Stimulated activated CD8-positive, alpha-beta memory T cell treated with anti-CD3 and anti-CD28 coated beads, Interleukin-15, amount 100 ng/mL, for 24 hours (primary cell): ENCODE measurements at places on chromosomes 3 and 15.

GRCh38 chr3:184236033-184236410, 6.6 kb downstream of the VWA5B2 start:
- no peak for DNase-seq

GRCh38 chr3:174440253-174440701, 418.9 kb upstream of the NAALADL2 start:
- DNase-seq: no peak

DNA sequence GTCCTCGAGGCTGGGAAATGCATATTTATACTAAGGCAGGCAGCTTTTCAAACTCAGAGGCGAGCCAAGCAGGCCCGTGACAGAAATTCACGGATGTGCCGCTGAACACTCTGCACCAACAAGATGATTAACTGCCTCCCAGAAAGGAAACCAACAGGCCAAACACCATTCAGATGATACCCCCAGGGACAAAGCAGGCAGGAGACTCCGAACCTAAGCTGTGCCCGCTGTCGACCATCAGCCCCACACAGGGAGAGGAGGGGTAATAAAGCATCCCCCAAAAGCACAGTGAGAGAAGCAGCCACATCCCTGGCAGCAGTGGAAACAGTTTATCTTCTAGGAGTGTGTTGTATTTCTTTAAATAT, 31.8 kb downstream of the ADAMTS17 start:
- DNase-seq: no peak

DNA sequence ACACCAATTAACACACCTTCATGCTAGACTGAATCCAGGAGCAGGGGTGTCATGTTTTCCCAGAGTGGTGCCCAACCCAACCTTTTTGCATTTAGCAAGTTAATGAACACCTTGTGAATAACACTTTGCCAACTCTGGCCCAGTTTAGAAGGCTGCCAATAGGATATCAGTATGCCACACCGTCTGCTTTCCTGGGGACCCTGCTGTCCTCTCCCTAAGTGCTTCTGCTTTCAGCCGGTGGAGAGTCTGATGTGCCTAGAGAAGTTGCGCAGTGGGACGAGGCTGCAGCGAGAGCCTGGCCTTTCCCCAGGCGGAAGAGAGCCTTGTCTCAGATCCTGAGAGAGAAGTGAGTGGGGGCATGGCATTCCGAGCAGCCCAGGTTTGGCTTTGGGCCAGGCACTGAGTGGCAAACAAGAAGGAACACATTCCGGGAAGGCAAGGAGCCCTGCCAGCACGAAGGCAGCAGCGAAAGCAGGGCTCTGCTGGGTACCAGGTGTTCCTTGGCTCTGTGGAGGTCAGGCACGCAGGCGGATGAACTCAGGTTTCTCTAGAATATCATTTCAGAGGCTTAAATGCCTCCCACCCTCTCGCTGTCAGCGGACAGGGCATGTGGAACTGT, 36.9 kb downstream of the SENP8 start:
- DNase-seq: no peak

DNA sequence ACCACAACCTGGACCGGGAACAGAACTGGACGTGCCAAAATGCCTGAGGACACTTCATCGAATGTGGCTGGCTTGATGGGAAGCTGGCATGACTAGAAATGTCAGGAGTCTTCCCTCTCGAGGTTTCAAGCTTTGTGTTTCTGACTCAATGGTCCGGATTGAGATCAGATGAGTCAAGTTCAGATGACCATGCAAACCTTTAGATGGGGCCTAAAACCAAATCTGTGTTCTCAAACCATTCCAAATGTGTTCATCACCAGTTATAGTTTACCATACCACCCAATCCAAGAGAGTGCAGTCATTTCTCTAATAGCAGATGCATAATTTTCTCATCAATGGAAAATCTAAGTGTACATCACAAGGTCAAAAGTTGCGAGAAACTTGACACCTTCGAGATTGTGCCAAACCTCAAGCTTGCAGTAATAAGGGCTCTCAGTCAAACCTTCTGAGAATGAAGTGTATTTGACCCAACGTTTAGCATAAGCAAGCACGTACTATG, 369.1 kb downstream of the RORA start:
- no peak for DNase-seq

GRCh38 chr3:62823461-62824050, 51.7 kb downstream of the CADPS start:
- no peak for DNase-seq

DNA sequence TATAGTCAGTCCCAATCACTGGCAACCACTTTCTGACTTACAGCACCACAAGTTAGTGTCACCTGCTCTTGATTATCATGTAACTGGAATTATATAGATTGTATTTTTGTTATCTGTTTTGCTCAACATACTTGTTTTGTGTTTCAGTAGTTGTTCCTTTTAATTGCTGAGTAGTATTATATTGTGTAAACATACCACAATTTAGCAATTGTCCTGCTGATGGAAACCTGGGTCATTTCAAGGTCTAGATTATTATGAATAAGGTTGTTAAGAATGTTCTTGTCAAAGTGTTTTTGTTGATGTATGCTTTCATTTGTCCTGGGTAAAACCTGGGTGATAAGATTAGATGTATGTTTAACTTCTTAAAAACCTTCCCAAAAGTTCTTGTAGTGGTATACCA, 82.1 kb upstream of the MELTF start:
- no peak for DNase-seq

- DNase-seq: no peak
Measured at GRCh38 chr3:50356553-50356952, 2.8 kb downstream of the TMEM115 start.

GRCh38 chr3:158794936-158795518, 6.8 kb upstream of the MFSD1 start:
- DNase-seq: no peak

DNA sequence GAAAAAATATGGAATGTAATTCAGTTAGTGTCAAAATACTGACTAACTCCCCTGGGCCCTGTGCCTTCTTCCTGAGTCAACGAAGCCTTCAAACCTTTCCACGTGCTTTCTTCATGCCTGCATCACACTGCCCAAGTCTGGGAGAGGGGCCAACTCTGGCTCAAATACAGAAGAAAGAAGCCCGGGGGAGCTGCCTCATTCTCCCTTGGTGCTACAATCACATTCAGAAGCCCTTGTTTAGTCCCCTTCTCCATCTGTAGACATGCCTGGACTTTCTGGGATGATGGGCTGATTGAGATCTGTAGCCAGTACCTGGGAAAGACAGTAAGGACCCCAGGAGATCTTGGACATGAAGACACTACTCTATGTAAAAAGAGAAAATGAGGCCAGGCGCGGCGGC, 77.8 kb upstream of the GSK3B start:
- no peak for DNase-seq

GRCh38 chr3:71067977-71068654, 515.4 kb downstream of the FOXP1 start:
- no peak for DNase-seq

GRCh38 chr3:39804951-39805350, 4.5 kb upstream of the MYRIP start:
- no peak for DNase-seq

GRCh38 chr3:59559721-59560435, 510.1 kb upstream of the CFAP20DC start:
- DNase-seq: no peak

DNA sequence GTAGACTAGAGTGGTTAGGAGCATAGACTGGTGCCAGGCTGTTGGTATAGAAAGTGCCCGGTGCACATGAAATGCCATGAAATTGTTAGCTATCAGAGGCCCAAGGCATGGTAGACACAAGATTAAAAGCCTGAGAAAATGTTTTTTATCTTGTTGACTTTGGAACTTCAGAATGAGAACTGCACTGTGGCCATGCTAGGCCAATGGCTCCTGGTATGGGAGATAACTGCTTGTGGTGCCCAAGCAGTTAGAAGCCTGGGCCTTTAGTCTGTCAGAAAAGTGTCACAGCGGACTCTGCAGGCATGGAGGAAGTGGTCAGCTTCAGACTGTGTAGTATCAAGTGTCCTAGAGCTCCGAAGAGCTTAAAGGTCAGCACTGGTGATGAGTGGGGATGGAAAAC, 11.9 kb downstream of the FYCO1 start:
- DNase-seq: no peak

GRCh38 chr15:38252481-38253350, at the start of gene SPRED1:
TSS of gene SPRED1 (plus strand) at chr15:38252836. CDS start at chr15:38253186, 350 bp downstream.
- DNase-seq: peak; percentile 3

DNA sequence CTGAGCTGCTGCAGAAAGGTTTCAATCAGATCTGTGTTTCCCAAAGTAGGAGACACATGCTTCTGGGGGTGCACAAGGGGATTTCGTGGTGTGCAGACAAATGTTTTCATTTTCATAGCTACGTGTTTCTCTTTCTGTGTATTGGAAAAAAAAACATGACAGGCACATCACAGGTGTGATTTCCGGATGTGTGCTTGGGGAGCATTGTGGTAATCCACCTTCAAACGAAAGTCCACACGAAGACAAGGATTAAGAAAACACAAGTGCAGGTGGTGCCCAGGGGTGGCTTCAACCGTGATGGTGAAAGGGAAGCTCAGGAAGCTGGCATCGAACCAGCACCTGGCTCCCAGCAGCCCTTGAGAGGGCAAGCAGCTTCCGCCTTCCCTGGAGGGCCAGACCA, 164.6 kb upstream of the LINGO1 start:
- DNase-seq: no peak

DNA sequence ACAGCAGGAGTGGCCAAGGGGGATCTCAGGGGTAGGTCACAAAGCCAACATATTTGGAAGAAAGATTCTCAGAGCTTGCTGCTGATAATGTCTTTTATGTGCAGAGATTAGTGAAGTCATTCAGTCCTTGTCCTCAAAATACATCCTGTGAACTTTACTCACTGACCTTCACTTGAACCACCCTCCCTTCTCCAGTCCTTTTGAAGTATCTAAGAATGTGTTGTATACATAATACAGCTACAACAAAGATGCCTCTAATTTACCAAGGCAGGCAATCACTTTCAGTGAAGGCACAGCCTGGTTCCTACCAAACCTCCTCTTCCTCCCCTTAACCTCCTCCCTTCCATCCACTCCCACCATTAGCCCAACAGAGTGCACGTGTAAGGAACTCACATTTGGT, 38.3 kb downstream of the ETV5 start:
- DNase-seq: no peak

GRCh38 chr15:81895723-81896122, 150.1 kb downstream of the MEX3B start:
- no peak for DNase-seq

DNA sequence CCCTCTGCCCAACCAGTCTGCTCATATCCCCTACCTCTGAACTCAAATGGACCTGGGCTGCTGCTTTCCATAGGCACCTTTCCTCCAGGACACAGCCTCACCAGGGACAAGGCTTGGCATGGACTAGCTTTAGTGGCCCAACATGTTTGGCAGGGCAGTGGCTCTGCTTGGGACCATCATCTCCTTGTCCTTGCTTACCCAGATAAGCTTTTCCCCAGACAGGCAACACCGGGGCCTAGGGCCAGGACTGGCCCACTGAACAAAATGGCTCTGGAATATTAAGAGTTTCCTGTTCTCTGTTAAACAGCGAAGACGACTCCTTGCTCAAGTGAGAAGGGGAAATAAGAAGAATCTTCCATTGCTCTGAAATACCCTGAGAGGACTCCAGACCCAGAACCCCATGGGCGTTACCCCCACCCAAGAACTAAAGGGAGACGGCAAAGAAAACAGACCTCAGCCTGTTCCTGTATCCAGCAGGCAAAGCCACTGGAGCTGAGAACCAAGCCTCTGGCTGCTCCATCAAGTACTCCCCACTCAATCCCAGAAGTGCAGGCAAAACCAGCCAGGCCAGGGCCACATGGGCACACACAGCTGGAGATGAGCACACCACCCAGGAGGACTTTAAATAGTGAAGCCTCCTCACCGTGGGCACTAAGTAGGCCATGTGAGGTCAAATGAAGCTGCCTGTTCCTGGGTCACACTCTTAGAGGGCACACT, 45.5 kb downstream of the CTNNB1 start:
- DNase-seq: no peak

- no peak for DNase-seq
Measured at GRCh38 chr15:60720086-60720485, 241.1 kb upstream of the ICE2 start.

DNA sequence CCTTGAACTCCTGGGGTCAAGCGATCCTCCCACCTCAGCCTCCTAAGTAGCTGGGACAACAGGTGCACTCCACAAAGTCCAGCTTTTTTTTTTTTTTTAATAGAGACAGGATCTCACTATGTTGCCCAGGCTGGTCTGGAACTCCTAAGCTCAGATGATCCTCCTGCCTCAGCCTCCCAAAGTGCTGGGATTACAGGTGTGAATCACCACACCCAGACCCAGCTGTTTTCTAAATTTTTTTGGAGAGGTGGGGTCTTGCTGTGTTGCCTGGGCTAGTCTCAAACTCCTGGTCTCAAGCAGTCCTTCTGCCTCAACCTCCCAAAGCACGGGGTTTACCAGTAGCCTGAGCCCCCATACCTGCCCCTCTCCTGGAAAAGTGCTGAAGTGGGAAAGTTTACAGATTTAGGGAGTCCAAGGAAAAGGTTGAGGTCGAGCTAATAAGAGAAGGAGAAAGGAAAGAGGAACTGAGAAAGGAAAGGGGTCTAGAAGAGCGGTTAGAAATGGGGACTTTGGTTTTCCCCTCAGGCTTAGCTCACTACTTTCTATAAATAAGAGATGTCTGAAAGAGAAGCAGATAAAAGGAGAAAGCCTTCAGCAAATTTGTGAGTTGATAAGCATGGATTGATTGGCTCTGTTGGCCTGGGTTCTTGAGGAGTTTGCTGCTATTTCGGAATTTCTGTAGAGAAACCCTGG, 23.6 kb downstream of the UBE2E1 start:
- no peak for DNase-seq

DNA sequence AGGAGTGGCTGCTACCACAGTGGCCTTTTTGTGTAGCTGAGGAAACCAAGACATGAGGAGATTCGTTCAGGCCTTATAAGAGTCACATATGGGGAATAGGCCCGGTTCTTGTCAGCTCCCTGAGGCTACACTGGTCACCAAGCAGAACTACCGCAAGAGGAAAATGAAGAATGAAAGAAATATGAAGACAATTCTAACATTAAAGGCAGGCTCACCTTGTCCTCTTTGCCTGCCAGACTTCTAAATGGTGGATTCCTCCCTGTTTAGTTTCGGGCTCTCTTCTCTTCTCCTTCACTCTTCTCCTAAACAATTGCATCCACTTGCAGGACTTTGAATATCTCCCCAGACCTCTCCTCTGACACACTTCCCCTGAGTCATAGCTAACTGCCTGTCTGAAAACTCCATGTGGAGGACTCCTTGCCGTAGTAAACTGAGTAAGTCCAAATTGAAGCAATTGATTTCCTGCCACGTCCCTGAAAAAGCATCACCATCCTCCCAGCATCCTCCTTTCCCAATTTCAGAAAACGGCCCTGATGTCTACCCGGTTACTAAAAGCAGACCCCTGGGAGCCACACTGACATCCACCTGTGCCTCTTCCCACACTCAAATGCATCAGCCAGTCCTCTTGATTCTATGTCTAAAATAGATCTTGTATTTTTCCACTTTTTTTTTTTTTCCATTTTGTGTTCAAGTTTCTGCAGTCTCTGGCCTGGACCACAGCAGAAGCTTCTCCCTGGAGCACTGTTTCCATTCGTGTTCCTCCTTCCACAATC, 30.3 kb upstream of the VEPH1 start:
- no peak for DNase-seq

GRCh38 chr15:67836955-67837354, 2.9 kb downstream of the RNU6-1 start:
- no peak for DNase-seq
